ENCODE measurements at places on chromosomes 2 and 18.

DNA sequence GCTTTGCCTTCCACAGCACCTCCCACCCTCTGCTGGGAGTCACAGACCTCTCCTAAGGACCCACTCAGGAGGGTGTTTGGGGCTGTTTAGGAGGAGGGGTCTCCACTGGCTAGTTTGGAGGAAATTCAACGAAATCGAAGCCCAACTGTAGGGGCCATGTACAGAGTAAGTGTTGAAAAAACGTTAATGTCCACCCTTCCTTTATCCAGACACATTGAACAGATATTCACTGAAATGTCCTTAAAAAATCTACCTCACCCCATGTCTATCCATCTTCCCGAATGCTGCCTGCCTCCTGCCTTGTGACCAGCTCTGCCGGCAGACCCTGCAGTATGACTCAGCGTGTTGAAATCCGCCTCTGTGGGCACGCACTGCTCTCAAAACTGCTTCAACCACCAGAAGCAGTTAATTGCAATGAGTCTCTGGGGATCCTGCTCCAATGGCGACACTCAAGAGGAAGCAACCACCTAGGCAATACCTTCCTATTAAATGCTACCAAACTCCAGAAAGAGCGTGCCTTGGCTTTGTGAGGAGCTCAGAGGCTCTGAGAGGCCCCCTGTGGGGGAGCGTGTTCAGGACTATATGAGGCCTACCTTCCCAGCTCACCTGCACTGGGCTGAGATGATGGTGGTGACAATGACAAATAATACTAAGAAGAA is 61.4 kb upstream of the RTN4 start:
- DNase-seq = peak; percentile 97

DNA sequence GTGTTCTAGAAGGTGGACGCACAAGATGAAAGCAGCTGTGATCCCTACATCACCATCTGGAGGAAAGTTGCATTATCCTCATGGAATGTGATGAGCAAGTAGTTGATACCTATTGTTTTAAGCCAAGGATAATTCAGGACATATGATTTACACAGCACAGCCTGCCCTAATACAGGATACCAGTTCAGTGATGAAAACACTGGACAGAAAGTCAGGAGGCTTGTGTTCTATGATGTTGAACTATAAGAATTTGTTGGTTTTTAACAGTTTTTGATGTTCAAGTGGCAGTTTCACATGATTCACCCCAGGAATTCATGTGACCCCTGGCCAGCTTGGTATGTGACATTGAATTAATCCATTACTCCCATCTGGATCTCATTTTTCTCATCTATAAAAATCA is 6.2 kb upstream of the CHST10 start:
- DNase-seq = no peak

DNA sequence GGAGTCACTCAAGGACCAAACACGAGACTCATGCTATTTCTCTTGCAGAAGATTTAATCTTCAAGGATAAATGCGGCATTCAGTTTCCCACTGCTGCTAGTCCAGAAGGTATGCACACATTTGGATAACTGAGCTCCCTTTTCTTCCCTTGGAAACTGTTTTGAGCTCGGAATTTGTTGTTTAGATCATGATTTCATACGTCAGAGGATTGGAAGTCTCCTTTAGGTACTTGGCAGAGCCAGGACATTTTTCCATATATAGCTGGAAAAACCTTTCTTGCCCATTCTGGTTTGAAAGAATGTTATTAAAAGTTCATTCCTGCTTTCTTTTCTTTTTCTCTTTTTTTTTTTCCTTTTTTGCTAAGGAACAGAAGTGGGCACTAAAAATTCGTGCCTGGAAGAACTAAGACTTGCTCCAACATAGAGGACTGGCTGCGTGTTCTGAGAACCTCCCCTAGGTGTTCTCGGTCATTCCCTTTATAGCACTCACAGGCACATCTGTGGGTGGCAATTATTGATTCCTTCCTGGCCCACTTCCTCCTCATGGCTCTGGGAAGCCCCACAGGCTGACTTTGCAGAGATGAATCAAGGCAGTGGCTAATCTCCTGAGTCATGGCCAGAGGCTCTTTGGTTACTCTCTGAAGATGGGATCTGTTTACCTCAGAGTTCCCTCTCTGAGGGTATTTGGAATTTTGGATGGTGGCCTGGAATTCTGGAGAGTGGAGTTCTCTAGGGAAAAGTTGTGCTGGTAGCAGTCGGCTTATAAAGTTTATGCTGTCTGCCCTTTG is 104.8 kb downstream of the PLCL1 start:
- peak; percentile 87 for DNase-seq

- no peak for DNase-seq
Observed at GRCh38 chr2:6913415-6914157, 3.6 kb upstream of the RNF144A start.

DNA sequence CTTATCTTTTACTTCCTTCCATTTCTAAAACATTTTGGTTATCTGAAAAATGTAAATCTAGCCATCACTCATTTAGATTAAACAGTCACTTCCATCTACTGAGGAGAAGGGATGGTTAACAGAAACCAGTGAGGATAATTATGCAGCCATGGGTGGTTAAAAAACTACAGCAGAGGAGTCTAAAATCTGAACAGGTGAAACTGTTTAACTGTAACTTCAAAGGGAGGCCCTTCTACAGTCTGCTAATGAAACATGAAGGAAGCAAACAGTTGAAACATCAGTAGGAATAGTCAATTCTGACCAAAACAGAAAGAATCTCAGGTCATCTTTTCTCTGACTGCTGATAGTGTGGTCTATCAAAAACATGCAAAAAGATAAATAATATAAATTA is 71.0 kb downstream of the DTNB start:
- no peak for DNase-seq

- DNase-seq = peak; percentile 79
Observed at GRCh38 chr2:96870626-96871255, 861 bp upstream of the SEMA4C start.

- DNase-seq = peak; percentile 48
Observed at GRCh38 chr18:55732227-55733106, 144.5 kb upstream of the TCF4 start.

DNA sequence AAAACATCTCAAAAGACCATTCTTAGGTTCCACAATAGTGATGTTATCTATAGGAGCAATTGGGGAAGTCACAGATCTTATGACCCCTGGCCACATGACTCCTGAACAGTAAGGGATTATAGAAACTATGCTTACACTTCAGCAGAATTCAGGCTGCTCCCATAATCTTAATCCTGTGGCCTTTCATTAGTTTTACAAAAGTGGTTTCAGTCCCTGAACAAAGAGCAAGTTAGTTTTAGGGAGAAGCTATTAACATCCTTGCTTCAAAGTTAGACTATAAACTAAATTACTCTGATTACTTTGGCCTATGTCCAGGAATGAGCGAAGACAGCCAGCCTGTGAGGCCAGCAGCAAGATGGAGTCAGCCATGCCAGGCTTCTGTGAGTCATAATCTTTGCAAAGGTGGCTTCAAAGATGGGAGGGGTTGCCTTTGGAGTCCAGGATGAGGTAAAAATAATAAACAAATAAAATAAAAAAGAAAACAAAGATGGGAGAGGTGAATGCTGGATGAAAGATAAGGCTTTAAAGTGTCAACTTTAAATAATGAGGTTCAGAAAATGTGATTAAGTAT is 168.7 kb upstream of the NDUFV2 start:
- no peak for DNase-seq

- DNase-seq = no peak
Observed at GRCh38 chr2:232139171-232139594, 177.7 kb downstream of the DIS3L2 start.

- no peak for DNase-seq
Observed at GRCh38 chr2:20370191-20370590, 19.5 kb upstream of the PUM2 start.

DNA sequence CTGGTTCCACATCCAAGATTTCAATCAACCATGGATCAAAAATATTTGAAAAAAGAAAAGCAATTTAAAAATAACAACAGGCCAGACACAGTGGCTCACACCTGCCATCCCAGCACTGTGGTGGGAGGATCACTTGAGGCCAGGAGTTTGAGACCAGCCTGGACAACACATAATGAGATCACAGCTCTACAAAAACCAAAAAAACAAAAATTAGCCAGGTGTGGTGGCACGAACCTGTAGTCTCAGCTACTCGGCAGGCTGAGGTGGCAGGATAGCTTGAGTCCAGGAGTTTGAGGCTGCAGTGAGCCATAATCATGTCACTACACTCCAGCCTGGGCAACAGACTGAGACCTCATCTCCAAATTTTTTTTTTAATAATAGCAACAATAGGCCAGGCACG is 13.4 kb upstream of the SPATA3 start:
- no peak for DNase-seq

GRCh38 chr2:72104821-72105588 is 42.7 kb downstream of the CYP26B1 start:
- DNase-seq = no peak

- DNase-seq = no peak
Observed at GRCh38 chr18:48028696-48029095, 98.2 kb upstream of the SMAD2 start.

GRCh38 chr18:5414546-5414945 is 119.0 kb upstream of the ZBTB14 start:
- DNase-seq = no peak

- no peak for DNase-seq
Observed at GRCh38 chr2:195656161-195656858, 716 bp upstream of the SLC39A10 start.

GRCh38 chr2:85684806-85685205 is 9.4 kb upstream of the GNLY start:
- peak; percentile 64 for DNase-seq

DNA sequence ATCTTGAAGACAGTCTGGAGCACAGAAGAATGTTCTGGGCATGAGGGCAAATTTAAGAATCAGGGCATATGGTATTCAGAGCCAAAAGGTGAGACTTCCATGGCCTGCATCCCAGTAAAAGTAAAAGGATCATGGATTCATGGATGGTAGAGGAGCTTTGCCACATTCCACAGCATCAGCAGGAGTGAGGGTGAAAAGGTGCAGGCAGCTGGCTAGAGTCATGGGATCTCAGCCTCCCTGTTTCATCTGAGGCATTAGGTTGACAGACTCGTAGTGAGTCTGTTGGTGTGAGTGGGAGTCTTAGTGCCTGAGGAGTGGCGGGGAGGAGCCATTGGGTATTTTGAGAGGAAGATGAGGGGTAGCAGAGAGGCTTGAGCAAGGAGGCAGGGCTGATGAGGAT is 301.6 kb downstream of the CYP26B1 start:
- DNase-seq = no peak

DNA sequence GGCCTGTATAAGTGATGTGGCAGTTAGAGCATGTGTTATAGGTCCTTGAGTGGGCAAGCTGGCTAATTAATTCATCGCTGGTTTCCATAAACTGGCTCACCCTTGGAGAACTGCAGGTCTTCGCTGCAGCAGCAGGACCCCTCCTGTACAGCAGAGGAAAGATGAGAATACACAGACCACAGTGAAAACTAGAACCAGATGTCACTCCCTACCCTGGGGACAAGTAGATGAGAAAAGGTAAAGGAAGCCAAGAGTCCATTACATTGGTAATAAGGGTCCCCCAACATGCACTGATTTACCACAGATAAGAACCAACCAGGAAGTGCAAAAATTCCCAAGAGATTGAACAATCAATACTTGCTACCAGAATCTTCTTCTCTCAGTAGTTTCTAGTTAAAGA is 415.6 kb upstream of the LYPD1 start:
- no peak for DNase-seq

GRCh38 chr2:55957142-55957541 is 33.6 kb upstream of the EFEMP1 start:
- DNase-seq = no peak

GRCh38 chr2:135817951-135818350 is 19.0 kb downstream of the LCT start:
- DNase-seq = peak; percentile 39

GRCh38 chr2:129803032-129803431 is 176.4 kb upstream of the RAB6C start:
- no peak for DNase-seq

GRCh38 chr2:95179451-95179850 is 13.8 kb downstream of the ZNF2 start:
- no peak for DNase-seq

DNA sequence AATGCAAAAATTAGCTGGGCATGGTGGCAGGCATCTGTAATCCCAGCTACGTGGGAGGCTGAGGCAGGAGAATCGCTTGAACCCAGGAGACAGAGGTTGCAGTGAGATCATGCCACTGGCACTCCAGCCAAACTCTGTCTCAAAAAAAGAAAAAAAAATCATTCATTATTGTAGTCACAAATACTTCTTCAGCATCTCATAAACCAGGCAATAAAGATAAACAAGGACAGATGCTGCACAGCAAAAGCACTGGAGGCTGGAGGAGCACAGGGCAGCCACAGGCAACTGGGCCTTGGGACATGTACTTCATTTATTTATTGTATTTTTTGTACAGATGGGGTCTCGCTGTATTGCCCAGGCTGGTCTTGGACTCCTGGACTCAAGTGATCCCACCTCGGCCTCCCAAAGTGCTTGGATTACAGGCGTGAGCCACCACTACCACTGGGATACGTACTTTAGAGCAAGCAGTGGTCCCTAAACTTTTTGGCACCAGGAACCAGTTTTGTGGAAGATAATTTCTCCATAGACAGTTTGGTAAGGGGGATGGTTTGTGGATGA is 16.8 kb upstream of the MAT2A start:
- DNase-seq = no peak

DNA sequence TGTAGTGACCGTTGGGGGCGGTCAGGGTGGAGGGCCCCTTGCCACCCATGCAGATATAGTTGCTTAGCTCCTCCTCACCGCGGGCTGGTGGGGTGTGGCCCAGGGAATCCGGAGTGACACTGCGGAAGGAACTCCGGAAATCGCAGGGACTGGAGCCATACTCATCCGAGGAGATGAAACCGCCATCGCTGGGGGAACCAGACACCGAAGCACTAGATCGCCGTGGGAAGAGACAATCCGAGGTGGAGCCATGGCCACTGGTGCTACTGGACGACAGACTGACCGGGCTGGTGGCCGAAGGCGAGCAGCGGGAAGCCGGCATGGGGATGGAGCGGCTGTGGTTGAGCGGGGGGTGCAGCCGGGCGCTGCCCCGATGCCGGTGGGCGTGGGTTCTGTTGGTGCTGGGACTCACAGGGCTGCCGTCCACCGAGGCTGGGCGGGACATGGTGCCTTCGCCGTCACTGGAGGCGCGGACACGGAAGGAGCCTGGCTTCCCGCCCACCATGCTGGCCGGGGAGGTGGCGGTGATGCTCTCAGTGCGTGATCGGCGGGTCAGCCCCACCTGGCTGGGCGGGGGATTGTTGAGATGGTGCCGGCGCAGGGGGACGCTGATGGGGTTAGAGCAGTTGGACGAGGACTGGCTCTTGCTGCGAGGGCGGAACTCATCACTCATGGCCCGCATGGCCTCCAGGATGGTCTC is 2.2 kb downstream of the IRS1 start:
- no peak for DNase-seq

- peak; percentile 82 for DNase-seq
Observed at GRCh38 chr2:197273485-197273884, 37.1 kb downstream of the ANKRD44 start.

GRCh38 chr18:25713103-25713502 is 361.1 kb upstream of the ZNF521 start:
- DNase-seq = no peak

GRCh38 chr2:10196110-10196892 is 73.8 kb downstream of the RRM2 start:
- DNase-seq = no peak
